Activated effector memory CD4-positive, alpha-beta T cell treated with anti-CD3 and anti-CD28 coated beads, Interleukin-2, amount 50 U/mL, for 16 hours (primary cell): ENCODE measurements at places on chromosomes 6 and 20.
A peak's percentile ranks its signal among the peaks of the same experiment; 100 is the strongest.

- DNase-seq: peak; percentile 74
Observed at GRCh38 chr6:43454696-43455530, 435 bp downstream of the DLK2 start.

GRCh38 chr6:125357515-125358256 is 55.9 kb upstream of the HDDC2 start:
- no peak for DNase-seq

DNA sequence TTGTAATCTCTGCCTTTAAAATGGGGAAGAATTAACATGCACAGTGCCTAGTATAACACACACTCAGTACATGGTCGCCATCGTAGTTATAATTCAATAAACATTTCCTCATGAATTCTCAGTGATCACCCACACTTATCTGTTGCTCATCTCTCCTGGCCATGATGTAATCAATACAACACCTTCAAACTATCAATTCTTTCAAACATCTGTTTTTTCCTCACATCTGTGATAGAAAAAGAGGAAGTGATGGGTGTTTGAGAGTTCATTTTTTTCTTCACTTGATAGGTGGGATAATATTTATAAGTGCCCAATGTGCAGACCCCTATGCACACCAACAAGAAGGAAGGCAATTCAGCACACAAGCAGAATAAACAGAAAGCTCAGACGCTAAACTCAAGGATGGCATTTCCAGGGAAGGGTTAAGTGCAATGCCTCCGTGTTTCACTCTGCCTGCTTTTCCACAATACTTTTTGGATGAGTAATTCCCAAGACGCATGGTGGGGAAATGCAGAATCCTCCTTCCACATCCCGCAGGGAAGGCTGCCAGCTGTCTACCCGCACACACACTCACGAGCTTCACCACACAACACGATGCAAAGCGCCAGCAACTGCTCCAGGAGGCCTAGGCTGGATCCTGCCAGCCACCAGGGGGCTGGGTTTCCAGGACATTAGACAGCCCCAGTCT is 100.3 kb downstream of the GMPR start:
- no peak for DNase-seq

- peak; percentile 67 for DNase-seq
Observed at GRCh38 chr6:11416936-11417576, 120.5 kb upstream of the TMEM170B start.

- DNase-seq: no peak
Observed at GRCh38 chr6:62904687-62905086, 306.6 kb upstream of the FKBP1C start.

GRCh38 chr20:32155017-32155981 is 45.8 kb downstream of the TM9SF4 start:
- peak; percentile 72 for DNase-seq

GRCh38 chr6:17865243-17865642 is 122.2 kb downstream of the KIF13A start:
- no peak for DNase-seq

DNA sequence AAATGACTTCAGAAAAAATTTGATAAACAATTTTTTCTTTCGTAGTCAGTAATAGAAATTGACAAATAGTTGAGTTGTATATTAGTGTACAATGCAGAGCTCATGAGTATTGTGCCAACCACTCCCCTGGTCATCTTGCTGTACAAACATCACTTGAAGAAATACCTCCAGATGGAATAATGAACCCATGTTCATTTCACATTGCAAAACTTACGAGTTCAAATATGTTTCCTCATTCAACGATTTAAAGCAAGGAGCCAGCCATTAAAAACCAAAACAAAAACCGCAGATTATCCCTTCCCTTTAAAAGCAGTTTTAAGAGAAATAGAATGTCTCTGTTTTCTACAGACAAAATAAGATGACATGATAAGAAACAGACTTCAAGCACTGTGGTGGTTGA is 62.5 kb downstream of the RALGAPA2 start:
- DNase-seq: no peak

DNA sequence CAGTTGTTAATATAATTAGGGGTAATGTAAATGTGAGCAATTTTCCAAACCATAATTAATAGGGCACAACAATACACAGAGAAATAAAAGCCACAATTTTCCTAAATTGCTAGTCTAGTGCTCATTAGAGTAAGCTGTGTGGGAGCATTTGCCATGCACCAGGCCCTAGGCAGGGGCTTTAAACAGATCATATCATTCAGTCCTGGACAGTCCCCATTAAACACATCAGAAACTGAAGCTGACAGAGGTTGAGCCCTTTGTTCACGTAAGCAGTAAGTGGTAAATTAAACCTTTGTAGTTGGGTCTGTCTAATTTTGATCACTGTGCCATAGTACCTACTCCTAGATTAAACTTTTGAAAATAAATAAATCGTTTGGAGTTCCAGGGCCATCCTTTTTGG is 931.1 kb downstream of the C6orf118 start:
- DNase-seq: no peak

- no peak for DNase-seq
Observed at GRCh38 chr6:125987026-125987617, 782 bp downstream of the TRMT11 start.

DNA sequence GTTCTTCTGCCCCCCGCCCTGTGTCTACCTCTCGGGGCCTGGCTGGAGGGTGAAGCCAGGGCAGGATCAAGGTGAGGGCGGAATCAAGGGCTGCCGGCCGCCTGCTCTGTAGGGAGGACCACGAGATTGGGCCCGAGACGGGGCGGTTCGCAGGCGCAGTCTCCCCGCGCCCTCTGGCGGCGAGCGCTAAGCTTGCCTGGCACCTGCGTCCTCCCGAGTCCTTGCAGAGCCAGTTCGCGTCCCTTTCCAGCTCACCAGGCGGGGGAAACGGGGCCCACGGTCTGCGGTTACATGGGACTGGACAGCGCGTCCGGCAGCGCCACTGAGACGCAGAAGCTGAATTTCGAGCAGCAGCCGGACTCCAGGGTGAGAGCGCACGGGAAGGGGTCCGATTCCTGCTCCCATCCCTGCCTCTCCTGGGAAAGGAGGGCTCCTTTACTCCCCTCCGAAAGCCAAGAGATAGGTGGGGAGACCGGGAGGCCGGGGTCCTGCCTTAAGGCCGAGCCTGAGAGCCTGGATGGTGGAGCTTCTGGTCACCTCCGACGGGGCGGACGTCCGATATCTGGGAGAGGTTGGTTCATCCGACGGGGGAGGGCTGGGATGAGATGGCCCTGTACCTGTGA is 3.6 kb upstream of the MATN4 start:
- DNase-seq: peak; percentile 87

GRCh38 chr6:160510199-160510598 is 153.9 kb downstream of the LPA start:
- no peak for DNase-seq
